ENCODE measurements at places on chromosomes 3 and 15.

DNA sequence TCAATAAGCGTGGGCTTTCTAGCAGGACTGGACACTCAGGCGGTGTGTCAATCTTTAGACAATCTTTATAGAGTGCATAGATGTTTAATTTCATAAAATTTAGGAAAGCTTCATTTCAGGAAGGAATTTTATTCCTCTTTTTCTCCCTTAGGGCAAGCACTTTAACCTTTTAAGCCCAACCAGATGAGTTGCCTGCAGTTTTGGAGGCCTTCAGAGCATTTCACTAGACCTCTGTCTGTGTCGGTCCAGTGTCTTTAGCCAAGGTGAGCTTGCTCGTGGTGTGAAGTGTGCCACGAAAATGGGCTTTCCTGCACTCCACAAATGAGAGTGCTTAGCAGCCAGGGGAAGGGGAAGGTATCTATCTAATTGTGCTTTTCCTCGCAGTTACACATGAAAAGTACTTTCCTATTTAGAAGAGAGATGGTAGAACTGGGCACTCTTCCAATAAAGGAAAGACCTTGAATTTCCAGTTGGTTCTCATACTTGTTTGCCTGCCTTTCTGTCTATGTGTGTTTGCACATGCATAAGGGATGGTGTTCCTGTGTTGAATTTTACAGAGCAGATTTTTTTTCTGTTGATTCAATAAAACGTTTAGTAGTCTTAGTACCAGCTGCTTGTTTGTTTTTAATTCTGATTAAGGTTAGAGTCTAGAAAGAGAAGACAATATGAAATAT lies 53.6 kb downstream of the FEZF2 start:
- DNase-seq: no peak

GRCh38 chr3:141486746-141487520 lies at the start of gene RASA2:
TSS of gene RASA2 (plus strand) at chr3:141487027. CDS start at chr3:141487084, 57 bp downstream.
- DNase-seq: peak; percentile 54

DNA sequence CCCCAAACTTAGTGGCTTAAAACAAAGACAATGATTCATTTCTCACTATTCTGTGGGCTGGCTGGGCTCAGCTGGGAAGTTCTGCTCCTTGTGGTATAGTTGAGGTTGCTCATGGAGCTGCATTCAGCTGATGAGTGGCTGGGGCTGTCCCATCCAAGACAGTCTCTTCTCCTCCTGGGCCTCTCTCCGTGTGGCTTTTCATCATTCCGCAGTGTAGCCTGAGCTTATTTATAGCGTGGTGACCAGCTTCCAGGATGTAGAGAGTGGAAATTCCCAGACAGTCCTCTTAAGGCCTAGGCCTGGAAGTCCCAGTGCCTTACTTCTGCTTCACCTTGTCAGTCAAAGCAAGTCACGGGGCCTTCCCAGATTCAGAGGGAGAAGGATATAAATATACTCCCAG lies 136.7 kb upstream of the DAZL start:
- DNase-seq: no peak

DNA sequence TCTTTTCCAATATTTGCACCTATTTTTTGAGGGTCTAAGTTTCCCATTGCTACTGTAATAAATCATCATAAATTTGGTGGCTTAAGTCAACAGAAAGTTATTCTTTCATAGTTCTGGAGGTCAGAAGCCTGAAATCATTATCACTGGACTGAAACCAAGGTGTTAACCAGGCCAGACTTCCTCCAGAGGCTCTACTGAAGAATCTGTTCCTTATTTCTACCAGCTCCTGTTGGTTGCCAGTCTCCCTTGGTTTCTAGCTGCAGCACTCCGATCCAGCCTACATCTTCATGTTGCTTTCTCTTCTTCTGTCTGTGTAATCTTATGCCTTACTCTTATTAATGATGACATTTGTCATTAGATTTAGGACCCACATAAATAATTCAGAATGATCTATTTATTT lies 22.0 kb upstream of the ARPP21 start:
- no peak for DNase-seq

- no peak for DNase-seq
Observed at GRCh38 chr15:54206586-54207321, 228.5 kb downstream of the UNC13C start.

DNA sequence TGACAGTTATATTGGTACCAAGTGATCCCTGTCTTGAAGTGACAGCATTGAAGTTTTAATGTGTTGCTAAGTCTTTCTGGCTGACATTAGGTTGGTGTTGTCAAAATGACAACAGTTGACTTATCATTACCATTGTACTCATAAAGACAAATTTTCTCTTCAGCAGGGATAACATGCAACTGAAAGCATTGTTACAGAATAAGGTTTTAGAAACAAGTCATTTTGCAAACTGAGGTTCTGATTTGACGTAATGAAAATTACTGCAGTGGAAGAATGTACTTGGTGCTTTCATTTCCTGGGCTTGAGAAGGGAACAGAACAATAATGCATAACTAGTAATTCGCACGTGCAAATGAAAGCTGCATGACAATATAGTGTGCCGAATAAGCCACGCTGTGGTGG lies 75.1 kb downstream of the MOBP start:
- no peak for DNase-seq

GRCh38 chr3:72439321-72440183 lies 408.7 kb downstream of the SHQ1 start:
- DNase-seq: no peak

DNA sequence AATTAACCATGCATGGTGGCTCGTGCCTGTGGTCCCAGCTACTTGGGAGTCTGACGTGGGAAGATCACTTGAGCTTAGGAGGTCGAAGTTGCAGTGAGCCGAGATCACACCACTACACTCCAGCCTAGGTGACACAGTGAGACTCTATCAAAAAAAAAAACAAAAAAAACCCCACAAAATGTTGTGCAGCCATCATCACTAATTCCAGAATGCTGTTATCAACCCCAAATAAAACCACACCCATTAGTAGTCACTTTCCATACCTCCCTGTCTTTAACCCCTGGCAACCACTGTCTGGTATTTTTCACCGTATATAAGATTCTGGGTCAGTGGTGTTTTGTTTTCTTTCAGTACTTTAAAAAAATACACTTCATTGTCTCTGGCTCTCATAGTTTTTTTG lies 16.6 kb downstream of the HMCES start:
- DNase-seq: no peak

DNA sequence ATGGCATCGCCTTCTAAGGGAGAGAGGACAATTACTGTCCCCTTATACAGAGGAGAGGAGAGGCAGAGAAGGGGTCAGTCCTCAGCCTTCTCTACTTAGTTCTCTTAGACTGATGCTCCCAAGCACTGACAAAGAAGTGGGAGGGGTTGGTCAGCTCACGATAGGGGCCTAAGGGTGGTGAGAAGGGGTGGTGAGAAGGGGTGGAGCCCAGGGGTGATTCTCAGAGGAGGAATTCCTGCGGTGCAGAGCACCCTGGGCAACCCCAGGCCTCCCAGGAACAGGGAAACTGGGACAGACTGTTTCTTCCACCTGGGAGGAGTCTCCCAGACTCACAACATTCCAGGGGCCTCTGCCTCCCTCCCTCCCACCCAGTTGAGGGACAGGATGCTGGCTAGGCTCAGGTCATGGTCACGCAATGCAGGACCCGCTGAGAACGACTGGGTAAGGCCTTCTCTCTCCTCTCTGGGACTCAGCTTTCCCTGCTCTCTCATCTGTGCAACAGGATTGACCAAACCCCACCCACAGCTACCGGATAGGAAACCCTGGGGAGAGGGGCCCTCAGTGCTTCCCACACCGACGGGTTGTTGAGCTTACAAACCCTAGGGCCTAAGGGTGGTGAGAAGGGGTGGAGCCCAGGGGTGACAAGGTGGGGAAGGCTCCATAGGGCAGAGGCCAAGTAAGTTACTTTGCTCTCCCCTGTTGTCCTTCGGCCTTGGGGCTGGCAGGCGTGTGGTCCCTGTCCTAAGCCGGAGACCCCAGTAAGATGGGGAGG lies 1.5 kb downstream of the TPRA1 start:
- no peak for DNase-seq

DNA sequence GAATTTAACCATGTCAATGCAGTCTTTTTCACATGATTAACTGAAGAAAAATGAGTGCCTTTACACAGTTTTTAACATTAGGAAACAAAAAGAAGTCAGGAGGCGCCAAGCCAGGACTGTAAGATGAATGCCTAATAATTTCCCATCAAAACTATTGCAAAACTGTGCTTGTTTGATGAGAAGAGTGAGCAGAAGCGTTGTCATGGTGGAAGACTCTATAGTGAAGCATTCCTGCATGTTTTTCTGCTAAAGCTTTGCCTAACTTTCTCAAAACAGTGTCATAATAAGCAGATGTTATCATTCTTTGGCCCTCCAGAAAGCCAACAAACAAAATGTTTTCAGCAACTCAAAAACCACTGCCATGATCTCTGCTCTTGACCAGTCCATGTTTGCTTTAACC lies 156.8 kb upstream of the CDIN1 start:
- no peak for DNase-seq

- DNase-seq: no peak
Observed at GRCh38 chr3:178525251-178525650, 11.0 kb upstream of the KCNMB2 start.

DNA sequence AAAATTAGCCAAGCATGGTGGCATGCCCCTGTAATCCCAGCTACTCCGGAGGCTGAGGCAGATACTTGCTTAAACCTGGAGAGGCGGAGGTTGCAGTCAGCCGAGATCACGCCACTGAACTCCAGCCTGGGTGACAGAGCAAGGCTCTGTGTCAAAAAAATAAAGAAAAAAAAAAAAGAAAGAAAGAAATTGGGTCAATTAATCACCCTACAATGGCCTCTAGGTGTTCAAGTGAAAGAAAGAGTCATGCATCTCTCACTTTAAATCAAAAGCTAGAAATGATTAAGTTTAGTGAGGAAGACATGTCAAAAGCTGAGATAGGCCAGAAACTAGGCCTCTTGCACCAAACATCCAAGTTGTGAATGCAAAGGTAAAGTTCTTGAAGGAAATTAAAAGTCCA lies 44.9 kb upstream of the GSK3B start:
- DNase-seq: no peak

DNA sequence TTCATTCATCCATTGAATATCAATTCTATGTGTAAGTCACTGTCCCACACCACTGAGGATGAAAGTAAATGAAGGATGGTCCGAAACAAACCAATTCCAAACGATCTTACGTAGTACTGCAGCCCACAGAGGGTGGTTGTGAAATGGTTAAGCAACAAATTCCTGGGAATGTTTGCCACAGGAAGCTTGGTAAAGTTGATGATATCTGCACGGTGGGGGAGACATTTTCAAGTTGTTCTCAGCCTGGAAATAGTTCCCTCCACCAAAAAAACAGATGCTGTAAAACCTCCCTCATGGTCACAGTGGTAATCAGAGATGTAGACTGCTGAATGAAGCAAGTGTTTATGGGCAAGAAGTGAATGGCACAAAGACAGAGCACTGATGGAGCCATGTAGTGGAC lies 35.9 kb upstream of the BNC1 start:
- DNase-seq: no peak

DNA sequence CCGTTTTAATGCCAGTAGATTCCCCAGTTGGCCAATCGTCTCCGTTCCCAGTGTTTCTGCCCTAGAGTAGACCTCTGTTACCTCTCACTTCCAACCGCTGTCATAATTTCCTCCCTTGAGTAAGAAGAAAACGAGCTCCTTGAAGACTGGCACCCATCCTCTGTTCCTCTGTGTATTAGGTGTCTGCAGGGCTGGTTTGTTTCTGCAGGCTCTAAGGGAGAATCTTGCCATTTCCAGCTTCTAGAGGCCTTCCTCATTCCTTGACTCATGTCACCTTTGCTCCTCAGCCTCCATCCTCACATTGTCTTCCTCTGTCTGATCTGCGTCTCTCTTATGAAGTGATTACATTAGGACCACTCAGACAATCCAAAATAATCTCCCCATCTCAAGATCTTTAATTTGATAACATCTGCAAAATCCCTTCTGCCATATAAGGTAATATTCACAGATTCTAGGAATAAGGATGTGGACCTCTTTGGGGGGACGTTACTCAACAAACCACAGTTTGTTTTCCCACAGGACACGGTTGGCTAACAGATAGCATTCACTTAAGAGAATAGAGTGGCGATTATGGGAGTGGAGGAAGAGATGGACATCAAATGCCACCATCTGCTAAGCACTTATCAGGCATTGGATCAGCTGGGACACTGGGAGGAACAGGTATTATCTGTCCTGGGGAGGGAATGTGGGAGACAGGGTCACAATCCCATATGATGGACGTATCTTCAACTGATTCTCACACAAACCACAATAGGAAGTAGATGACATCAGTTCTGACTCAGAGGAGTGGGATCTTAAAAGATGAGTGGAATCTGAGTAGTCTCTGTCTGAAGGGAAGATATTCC lies 17.1 kb downstream of the ARHGAP31 start:
- no peak for DNase-seq

DNA sequence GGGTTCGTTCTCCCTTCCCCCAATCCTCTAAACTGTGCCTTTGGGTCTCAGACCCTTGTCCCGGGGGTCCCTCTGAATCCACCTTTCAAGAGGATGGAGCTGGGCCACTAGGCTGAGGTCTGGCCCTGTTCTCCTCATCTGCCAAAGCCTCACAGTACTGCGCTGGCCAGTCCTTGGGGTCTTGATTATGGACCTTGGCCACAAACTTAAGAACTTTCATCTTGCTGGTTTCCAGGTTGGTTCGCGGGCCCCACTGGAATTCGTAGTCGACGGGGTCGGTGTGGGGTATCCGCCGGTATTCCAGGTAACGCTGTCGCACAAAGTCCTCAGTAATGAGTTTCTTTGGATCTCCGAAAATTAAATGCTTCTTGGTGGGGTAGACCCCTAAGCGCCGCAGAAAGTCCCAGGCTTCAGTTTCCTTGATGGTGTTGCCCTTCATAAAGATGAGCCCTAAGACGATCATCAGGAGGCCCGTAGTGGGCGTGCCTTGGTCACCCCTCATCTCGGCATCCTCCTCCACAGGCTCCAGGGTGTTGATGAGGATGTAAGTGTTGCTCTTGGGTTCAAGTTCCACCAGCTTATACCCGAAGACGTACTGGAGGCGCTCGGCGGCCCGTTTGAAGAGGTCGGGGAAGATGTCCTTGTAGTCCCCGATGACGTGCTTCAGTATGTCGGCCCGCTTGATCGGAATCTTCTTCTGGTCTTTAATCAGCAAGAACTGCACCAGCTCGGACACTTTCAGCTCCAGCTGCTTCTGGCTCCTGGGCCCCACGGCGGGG lies 727 bp downstream of the NSMCE3 start:
- DNase-seq: peak; percentile 26

DNA sequence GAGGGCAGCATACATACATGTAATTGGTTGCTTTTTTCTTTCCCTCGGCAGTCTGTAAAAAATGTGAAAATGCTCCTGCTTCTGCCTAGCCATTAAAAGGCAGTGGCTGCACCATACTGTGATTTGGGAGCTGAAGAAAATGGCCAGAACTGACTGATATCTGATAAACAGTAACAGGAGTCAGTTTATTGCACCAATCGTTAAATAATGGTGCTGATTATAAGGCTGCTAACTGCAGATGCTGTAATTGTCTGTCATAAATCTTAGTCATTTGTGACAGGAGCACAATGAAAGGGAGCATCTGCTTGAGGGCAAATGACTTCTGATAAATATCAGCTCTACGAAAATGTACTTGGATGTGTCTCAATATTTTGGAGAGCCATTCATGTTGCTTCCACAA lies 263.1 kb upstream of the DNAJC19 start:
- no peak for DNase-seq

Measured in activated T-cell treated with anti-CD3 and anti-CD28 coated beads for 24 hours (primary cell).